A549 (cell line): ENCODE measurements at places on chromosomes 13 and 19.
A peak's percentile ranks its signal among the peaks of the same experiment; 100 is the strongest.

GRCh38 chr19:15923702-15924101 is 10.6 kb downstream of the CYP4F11 start:
- DNase-seq = no peak

DNA sequence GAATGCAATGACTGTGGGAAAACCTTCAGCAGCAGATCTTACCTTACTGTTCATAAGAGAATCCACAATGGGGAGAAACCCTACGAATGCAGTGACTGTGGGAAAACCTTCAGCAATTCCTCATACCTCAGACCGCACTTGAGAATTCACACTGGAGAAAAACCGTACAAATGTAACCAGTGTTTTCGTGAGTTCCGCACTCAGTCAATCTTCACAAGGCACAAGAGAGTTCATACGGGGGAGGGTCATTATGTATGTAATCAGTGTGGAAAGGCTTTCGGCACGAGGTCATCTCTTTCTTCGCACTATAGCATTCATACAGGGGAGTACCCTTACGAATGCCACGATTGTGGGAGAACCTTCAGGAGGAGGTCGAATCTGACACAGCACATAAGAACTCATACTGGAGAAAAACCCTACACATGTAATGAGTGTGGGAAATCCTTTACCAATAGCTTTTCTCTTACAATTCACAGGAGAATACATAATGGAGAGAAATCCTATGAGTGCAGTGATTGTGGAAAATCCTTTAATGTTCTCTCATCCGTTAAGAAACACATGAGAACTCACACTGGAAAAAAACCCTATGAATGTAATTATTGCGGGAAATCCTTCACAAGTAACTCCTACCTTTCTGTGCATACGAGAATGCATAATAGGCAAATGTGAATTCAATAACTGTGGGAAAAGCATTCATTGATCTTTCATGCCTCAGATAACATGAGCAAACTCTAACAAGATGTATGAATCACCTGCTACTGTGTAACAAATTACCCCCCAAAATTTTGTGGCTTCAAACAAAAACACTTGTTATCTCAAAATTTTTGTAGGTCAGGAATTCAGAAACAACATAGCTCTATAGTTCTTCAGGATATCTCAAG is 13.8 kb downstream of the ZNF557 start:
- peak; percentile 64 for DNase-seq

DNA sequence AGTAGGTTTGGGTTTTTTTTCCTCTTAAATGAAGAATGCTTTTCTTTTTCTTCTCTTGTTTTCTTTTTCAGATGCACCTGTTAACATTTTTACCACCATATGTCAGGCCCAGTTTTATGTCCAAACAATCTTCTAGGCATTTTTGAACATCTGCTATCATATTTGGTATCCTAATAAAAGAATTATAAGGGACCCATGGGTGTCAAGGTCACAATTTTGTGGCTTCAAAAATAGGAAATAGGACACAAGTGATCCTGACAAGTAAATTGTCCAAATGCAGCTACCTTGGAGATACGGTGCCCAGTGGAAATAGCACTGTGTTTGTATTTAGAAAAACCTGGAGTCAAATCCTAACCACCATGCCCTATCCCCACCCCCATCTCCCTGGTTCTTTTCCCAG is 270.3 kb downstream of the MZT1 start:
- DNase-seq = no peak

DNA sequence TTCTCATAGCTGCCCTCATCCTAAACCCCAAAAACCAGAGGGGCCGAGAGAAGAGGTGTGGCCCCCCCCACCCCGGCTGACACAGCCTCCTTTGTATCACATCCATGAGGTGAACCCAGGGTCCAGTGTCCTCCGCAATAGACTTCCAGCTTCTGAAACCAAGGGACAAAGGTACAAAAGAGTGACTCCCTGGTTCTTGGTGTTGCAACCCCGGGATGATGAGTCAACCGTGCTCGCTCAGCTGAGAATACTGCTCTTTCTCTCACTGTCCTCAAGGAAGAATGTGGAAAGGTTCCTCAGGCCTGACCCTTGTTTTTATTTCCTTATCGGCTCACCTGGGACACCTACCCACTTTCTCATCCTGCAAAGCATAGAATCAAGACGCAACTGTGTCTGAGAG is 5.5 kb downstream of the SLC15A1 start:
- no peak for DNase-seq

DNA sequence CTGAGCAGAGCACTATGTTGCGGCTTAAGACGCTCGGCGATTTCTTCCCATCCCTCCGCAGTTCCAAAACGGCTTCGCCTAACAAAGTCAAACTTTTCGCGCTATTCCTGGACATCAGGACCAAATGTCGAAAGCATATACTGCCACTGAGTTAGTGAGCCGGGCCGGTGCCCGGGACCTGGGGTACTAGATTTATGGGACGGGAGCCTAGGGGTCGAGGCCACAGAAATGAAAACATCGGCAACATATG is 699 bp downstream of the RCBTB2 start:
- DNase-seq = no peak

- no peak for DNase-seq
Measured at GRCh38 chr13:112575675-112576074, 12.3 kb downstream of the TUBGCP3 start.

- no peak for DNase-seq
Measured at GRCh38 chr13:77459592-77459991, 75.9 kb upstream of the SCEL start.

GRCh38 chr19:46615966-46616365 is 8.9 kb downstream of the PTGIR start:
- DNase-seq = no peak

- no peak for DNase-seq
Measured at GRCh38 chr13:102933122-102933521, 87.3 kb downstream of the ERCC5 start.

- no peak for DNase-seq
Measured at GRCh38 chr13:78977311-78977710, 318.4 kb upstream of the OBI1 start.

GRCh38 chr19:45350477-45351058 is 10.0 kb downstream of the KLC3 start:
- DNase-seq = no peak

GRCh38 chr13:41061914-41062837 is 867 bp downstream of the WBP4 start:
- DNase-seq = peak; percentile 36

GRCh38 chr19:43441716-43442115 is 23.7 kb downstream of the LYPD3 start:
- DNase-seq = no peak

- DNase-seq = no peak
Measured at GRCh38 chr13:21079761-21080592, 18.6 kb upstream of the LATS2 start.

GRCh38 chr13:85266771-85267170 is 532.4 kb downstream of the SLITRK6 start:
- no peak for DNase-seq

DNA sequence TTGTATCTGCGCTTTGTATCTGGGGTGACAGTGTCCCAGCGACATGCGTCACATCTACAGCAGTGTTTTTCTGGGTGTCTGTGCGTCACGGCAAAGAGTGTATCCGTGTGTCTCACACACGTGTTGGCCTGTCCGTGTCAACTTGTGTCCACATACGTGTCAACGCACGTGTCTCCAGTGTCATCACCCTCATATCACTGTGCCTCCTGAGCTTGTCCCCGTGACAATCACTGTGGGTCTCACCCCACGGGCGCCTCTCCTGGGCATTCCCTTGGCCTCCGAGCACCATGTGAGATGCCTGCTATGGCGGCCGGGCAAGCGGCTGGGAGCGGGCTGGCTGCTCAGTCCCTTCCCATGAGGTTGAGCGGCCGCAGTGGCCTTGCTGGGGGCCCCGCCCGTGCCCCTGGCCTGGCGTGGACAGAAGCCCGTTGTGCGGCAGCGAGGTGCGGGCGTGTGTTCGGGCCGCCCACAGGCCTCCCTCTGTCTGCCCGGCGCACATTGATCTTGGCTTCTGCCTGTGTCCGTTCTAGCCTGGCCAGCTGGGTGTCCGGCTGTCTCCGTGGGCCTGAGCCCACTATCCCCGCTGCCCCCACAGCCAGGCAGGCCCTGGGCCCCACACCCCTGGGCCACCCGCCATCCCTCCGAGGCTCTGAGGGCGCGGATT is 6.4 kb downstream of the NFIX start:
- DNase-seq = no peak

DNA sequence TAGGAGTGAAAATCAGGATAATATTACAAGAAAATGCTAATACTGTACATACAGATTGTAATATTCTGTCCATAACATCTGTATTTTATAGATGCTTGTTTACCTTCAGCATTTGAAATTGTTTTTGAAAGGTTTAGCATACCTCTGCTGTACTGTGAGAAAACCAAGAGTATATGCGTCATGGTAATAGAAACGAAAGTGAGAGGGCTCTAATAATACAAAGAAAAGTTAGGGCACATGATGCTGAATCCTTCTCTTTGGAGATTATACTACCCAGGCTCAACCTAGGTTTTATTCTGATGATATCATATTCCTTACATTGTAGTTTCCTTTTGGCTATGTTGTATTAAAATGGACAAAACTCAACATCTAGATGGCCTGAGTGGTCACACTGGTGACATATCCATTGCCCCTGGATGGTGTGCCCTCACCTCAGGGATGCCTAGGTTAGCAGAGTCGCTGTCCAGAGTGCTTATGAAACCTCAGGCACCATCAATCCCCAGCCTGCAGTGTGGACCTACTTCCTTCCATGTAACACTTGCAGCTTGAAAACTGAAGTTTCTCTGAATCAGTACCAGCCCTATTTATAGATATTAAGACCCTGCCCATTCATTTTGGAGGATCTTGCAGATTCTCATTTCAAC is 253.7 kb downstream of the KCTD12 start:
- no peak for DNase-seq

DNA sequence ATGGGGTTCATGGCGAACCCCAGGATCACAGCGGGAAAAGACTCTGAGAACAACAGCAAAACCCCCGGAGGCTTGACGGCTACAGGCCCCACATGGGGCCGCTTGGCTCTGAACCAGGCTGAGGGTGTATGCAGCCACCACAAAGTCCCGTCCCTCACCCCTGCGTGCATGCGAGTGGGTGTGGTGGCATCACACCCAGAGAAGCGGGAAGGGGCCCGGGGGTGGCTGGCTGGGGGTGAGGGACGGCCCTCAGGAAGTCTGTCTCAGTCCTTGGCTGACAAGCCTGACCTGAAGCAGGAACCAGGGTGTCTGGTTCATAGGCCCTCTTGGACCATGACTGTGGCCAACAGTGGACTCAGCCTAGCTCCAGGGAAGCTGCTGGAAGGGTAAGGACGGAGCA is 34.2 kb downstream of the CEBPG start:
- no peak for DNase-seq

DNA sequence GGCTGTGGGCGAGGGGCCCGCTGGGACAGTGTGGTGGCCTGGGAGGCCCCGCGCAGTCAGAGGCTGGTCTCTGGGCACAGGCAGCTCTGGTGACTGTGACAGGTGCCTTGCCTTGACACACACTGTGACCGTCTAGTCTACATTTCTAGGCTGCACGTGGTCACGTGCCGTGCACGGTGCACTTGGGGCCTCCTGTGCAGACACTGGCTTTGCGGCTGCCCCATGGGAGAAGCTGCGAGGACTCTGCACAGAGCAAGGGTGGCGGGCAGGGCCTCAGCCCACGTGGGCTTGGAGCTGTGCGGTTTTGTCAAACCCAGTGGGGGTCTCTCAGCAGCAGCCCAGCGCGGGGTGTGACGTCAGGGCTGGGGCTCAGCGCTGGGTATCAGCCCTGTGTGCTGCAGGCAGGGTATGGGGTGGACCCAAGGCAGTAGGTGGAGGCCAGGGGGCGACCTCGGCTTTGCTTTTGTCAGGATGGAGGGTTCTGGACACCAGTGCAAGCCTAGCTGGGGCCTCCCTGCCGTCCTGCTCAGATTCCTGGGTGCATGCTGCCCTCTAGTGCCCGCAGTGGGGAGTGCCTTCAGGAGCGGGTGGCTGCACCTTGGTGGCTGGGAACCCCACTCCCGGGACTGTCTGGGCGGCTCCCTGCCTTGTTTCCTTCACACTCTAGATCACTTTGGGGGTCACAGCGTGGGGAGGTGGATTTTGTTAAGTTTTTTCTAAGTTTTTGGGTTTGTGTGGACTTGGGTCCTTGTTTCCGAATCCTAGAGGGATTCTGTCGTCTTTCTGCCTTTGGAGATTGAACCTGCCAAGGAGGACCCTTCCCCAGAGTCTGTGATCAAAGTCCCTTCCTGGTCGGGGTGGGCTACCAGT is 62.6 kb downstream of the KDM4B start:
- DNase-seq = peak; percentile 63

- peak; percentile 36 for DNase-seq
Measured at GRCh38 chr19:13794398-13794756, 866 bp upstream of the ZSWIM4 start.

DNA sequence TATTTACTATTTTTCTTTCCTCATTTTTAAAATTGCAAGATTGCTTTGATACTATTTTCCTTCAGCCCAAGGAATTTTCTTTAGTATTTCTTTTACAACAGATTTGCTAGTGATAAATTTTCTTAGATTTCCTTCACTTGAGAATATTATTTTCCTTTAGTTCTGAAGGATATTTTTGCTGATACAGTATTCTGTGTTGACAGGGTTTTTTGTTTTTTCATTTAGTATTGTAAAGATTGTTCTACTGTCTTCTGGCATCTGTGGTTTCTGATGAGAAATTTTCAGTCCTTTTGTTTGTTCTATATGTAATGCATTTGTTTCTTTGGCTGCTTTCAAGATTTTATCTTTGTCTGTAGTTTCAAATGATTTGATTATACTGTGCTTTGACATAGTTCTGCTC is 20.7 kb downstream of the RAP2A start:
- DNase-seq = no peak

- DNase-seq = no peak
Measured at GRCh38 chr13:61810065-61810464, 394.4 kb upstream of the PCDH20 start.

- DNase-seq = no peak
Measured at GRCh38 chr13:47337781-47338507, 441.1 kb upstream of the HTR2A start.

GRCh38 chr13:89827552-89827951 is 1519.9 kb upstream of the MIR17HG start:
- DNase-seq = no peak

DNA sequence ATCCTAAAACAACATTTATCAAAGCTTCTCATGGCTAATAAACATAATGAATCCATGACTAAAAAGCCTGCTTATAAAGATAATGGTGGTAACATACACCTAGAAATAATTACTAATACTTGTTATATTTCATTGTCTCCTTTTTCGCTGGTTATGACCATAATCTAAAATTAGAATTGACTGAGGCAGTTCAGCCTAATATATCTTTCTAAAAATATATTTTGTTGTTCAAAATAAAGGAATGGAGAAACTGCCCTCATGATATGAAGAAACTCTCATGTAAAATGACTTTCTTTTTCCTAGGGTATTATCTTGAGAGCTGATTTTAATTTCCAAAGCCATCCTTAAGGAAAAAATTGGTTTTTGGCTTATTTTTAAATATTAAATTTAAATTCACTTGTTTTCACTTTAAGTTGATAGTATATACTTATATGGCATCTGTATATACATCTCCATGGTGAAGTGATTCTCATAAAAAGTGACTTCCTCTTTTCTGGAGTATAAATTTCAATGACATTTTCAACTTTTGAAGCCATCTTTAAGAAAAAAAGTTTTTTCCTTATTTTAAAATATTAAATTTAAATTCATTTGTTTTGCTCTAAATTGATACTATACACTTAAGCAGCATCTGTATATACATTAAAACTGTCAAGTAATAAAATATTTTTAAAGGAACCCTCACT is 204.6 kb downstream of the VWA8 start:
- DNase-seq = no peak

GRCh38 chr13:54980651-54981050 is 1952.0 kb downstream of the OLFM4 start:
- no peak for DNase-seq
